Skin of body (tissue), 3 donors: ENCODE measurements at places on chromosomes 11 and 22. TPM values are rescaled to one million over a fixed set of nuclear protein-coding genes. Genes with fewer than 3 reads are reported as not detected.
A peak's percentile ranks its signal among the peaks of the same experiment; 100 is the strongest.

DNA sequence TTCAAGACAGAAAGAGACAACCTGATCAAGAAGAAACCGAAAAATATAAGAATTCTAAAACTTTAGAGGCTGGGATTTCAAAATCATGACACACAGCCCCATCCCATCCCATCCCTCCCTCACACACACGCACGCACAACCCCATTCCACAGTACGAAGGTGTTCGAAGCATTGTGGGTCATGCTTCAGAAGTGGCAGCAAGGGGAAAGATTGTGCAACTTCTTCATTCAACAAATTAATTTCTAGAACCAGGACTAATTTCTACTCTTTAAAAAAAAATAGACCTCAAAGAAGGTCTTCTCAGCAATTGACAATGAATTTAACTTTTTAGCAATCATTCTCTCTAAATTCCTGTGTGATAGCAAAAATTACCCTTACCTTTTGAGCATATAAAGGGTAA, 867 bp downstream of the SPA17 start:
- DNase-seq, result no peak

DNA sequence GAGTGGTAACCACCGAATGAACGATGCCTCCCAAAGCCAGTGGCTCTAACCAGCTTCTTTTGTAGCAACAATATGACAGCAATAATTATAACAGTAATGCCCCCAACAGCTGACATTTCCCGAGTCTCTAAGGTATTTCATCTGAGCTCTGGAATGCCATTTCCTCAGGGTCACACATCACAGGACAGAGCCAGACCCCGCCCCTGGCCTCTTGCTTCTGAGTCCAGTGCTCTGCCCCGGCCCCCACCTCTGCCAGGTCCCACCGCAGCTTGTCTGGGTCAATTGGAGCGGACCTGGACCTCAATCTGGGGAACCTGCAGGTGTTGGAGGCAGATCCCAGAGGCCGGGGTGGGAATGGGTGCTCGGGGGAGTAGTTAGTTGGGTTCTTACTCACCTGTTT, 63.8 kb downstream of the IGLL1 start:
- no peak for DNase-seq

GRCh38 chr11:65113361-65113756, 1.7 kb downstream of the TM7SF2 start:
- DNase-seq, result no peak

GRCh38 chr11:111135778-111136570, 109.6 kb upstream of the POU2AF2 start:
- DNase-seq, result peak; percentile 59

- DNase-seq, result no peak
Measured at GRCh38 chr11:1653541-1654387, 24.2 kb downstream of the KRTAP5-5 start.

DNA sequence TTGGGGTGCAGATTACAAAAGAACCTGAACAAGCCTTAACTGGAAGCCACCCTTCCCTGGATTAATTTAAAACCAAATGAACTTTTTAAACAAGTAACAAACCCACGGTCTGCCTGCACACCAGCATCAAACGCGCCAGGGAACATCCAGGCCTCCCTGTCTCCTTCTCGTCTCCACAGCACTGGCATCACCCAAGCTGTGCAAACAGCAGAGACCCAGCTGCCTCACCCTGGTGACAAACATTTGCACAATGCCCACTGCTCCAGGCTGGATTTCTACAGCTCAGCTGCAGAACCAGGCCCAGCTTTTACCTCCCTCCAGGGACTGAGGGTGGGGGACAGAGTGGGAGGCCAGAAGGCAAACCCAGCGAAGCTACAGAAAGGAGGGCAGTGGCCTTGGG, 7.0 kb downstream of the RPL3 start:
- DNase-seq, result no peak

- DNase-seq, result no peak
Measured at GRCh38 chr11:35088676-35089075, 50.3 kb upstream of the CD44 start.

- DNase-seq, result no peak
Measured at GRCh38 chr22:17077255-17077654, 7.5 kb upstream of the IL17RA start.

GRCh38 chr22:46887978-46888377, 125.5 kb downstream of the TBC1D22A start:
- DNase-seq, result no peak

DNA sequence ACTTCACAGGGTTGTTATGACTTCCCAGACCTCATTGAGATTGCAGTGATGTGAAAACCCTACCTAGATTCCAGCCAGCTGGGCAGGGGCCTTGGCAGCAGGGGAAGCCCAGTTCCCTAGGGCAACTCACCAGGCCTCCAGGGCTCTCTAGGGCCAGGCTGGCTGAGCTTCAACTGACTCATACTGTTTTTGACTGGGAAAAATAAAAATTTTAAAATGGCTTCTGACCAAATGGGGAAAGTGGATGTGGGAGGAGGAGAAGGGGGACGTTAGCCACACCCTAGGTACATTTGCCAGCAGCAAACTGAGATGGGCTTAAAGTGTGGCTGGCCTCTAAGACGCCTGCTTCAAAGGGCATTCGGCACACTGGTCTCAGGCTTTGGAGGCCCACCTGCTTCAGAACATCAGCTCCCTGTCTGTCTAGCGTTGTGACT, 39.0 kb downstream of the BMAL1 start:
- no peak for DNase-seq

Gene ANO5
- 3.3 TPM for total RNA-seq

- DNase-seq, result no peak
Measured at GRCh38 chr22:30566125-30566524, 8.3 kb downstream of the GAL3ST1 start.

DNA sequence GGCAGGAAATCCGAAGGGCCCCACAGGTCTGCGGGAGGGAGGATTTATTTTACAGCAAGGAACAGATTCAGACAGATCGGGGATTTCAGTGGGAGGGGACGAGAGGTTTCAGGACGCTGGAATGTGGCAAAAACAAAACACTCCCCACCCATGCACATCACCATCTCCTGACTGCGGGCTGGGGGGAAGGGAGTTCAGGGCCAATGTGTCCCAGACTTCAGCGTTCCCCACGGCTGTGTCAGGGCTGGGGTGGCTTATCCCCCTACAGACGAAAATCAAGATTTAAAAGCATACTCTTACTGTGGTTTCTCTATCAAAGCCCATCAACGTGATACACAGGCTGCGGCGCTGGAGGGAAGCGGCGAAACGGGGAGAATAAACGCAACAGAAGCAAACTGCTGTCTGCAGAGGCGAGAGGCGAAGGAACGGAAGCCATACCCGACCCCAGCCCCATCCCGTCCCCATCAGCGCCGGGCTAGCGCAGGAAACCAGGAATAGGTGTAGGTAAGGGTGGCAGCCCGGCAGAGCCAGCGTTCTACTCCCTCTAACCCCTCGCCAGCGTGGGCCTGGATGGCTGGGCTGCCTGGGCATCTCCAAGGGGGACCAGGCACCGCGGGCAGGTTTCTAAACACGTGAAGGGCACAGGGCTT, 2.7 kb downstream of the TENM4 start:
- DNase-seq, result no peak

GRCh38 chr11:69791276-69792180, 16.4 kb upstream of the FGF4 start:
- DNase-seq, result peak; percentile 55

DNA sequence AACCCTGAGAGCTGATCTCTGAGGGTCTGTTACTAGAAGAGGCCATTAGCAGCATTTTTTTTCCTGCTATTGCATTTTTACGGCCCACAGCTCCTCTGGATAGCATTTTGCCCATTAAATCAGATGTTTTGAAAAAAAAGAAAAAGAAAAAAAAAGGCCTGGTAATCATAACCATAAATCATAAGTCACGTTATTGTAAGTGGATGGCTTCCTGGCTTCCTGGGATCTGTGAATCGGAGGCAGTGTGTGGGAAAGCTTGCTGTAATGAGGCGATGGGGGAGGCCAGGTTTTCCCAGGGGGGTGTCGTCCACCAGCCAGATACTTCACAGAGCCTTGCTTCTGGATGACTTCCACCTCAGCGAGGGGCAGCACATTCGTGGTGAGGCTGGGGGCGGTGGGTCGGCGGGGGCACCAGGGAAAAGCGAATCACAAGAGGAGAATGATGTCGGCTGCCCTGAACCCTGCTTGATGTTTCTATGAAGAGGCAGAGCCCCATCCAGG, 106.5 kb upstream of the SYT13 start:
- peak; percentile 9 for DNase-seq

GRCh38 chr22:31627223-31627731, 34.7 kb downstream of the PISD start:
- no peak for DNase-seq

GRCh38 chr22:38260761-38261681, 11.8 kb downstream of the TMEM184B start:
- DNase-seq, result no peak

Gene PTPN5
- total RNA-seq, result 0.69 TPM

GRCh38 chr11:35076201-35077100, 62.5 kb upstream of the CD44 start:
- no peak for DNase-seq

GRCh38 chr22:39989633-39990032, 5.1 kb upstream of the FAM83F start:
- DNase-seq, result no peak

- DNase-seq, result no peak
Measured at GRCh38 chr11:14144934-14145333, 182.4 kb downstream of the SPON1 start.

DNA sequence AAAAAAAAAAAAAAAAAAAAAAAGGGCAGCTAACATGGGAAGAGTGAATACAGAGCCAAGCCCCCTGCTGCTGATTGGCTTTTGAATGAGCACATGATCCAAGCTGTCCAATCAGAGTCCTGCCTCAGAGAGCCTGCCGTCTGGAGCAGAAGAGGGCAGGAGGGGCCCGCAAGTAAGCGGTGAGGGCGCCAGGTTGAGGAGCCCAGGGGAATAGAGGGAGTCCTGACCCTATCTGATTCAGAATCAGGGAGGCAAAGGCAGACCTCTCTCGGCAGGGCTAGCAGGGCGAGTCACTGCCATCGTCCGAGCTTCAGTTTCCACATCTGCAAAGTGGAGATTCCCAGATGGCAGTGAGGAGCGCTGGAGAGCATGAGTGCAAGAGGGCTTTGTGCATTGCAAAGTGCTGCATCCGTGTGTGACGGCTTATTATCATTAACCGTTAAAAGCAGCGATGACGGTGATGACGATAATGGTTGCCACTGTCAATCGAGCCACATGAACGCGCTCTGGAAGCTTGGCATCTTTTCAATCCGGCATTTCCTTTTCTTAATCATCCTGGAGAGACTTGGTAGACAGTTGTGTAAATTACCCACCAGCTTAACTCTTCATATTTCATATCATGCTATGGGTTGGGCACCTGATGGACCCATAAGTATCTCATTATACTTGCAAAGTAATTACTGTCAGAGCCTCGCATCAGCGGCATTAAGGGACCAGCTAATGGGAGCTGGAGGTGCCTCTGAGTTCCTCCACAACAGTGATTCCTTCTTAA, 68.6 kb upstream of the ATXN10 start:
- DNase-seq, result no peak

- no peak for DNase-seq
Measured at GRCh38 chr11:95055283-95055897, 6.2 kb downstream of the KDM4F start.

DNA sequence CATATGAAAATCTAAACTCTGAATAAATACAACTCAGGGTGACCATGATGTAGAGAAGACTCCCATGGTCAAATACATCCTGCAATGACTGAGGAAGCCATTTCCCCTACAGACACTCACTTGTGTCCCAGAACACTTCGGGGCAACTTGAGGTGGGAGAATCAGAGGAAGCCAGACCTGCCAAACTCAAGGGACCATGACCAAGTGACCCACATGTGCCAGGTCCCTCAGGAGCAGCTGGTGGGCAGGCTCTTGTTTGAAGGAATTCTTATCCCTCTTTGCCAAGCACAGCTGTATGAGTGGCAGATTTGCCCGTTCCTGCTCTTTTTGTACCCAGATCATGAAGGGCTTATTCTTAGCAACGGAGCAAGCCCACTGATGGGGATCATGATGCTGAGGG, 17.8 kb downstream of the SPATA19 start:
- no peak for DNase-seq

Gene TALDO1
- total RNA-seq, result 134 TPM

- DNase-seq, result peak; percentile 87
Measured at GRCh38 chr11:62842171-62842741, 2.9 kb upstream of the WDR74 start.

GRCh38 chr11:65411681-65412070, 10.9 kb upstream of the NEAT1 start:
- DNase-seq, result no peak

Gene PGA4
- 3.5 TPM for total RNA-seq

DNA sequence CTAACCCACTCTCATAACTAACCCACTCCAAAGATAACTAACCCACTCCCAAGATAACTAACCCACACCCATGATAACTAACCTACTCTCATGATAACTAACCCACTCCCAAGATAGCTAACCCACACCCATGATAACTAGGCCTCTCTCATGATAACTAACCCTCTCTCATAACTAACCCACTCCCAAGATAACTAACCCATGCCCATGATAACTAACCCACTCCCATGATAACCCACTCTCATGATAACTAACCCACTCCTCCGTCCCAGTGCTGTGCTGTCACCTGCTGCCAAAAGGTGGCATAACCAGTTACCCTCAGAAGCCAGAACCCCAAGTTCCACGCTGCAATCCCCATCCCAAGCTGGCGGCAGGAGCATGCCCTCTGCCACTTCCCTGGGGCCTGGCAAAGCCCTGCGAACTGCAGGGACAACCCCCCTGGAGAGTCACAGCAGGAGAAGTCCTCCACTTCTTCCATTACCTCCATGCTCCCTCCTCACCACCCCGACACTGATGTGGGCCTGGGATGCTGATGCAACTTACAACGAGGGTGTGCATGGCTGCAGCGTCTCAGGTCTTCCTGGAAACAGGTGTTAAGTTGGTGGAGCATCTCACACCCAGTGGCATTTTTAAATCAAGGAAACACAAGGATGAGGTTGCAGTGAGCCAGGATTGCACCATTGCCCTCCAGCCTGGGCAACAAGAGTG, 30.8 kb upstream of the CELSR1 start:
- DNase-seq, result no peak

DNA sequence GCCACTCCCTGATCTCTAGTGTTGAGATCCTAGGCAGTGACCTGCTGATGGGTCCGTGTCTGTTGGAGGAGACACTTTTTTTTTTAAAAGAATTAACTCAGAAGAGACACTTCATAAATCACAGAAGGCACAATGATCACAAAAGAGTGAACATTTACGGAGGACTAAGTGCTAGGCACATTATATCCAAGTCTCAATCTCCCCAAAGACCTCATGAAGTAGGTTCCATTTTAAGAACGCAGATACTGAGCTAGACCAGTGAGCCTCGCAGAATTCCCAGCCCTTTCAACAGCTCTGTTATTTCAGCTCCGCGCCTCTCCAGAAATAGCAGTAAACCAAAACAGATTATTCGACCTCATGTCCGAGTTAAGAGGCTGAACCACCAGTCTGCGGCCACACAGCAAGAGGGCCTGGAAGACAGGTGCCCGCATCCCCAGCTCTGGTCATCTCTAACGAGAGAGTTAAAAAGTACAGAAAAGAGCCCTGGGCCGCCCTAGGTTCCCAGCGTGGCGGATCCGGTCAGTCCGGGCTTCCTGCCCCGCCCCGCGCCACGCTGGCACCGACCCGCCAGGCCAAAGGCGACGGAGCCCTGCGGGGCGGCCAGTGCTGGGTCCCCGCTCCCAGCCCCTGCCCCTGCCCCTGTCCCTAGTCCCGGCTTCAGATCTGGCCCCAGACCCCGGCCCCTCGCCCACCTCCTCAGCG, 612 bp downstream of the XBP1 start:
- no peak for DNase-seq

Gene RASL10A
- total RNA-seq, result 0.39 TPM

Gene TBX10
- total RNA-seq, result not detected

Gene GRM5
- total RNA-seq, result 0.20 TPM
